GM10248 (cell line): ENCODE measurements at places on chromosomes 5 and 9.

- no peak for DNase-seq
Measured at GRCh38 chr5:89484962-89485361, 602.0 kb upstream of the MEF2C start.

DNA sequence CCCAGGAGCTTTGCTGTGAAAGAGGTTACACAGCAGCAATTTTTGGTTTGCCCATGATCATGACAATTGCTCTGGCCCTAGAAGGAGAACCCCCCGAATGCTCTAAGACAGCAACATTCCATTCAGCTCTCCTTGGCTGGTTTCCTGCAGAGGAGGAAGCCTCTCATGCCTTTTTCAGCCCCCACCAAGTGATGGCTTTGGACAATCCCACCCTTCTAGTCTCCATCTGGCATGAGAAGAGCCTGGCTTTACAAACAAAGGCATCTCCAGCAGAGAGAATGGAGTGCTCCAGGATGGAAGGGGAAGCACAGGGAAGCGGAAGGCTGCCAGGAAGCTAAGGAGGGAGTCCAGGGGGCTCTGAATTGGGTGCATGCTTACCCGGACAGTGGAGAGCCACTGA is 98.4 kb downstream of the CRB2 start:
- DNase-seq, result no peak

DNA sequence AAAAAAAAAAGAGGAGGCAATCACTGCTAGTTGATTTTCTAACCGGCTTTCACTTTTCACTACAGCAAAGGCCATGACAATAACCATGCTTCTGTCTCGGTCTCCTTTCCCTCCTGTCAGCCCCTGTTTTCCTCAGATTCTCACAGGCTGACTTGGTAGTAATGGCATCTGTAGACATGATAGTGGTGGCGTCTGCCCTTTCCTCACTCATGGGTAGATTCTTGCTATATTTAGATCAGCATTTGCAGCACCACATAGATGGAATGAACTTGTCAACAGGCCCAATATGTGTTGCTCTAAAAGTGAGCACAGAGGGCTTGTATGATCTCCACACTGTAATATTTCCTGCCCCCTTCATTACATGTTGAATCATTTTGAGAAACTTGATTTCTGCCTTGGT is 120.3 kb upstream of the FTMT start:
- no peak for DNase-seq

DNA sequence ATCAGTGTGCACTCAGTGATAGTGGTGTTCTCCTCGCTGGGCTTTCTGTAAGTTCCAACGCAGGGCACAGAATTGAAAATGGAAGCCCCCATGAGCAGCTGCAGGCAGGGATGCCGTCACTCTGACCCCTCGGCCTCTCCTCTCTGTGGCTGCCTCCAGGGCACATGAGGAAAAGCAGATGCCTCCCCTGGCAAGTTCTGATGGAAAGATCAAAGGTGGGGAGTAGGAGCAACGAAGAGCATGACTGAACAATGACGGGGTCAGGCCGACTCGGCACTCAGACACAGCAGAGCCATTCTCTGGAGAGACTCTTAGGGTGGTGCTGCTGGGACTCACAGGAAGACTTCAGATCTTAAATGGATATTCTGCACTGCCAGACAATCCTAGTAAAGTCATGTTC is 65.6 kb upstream of the CKMT2 start:
- DNase-seq, result no peak

DNA sequence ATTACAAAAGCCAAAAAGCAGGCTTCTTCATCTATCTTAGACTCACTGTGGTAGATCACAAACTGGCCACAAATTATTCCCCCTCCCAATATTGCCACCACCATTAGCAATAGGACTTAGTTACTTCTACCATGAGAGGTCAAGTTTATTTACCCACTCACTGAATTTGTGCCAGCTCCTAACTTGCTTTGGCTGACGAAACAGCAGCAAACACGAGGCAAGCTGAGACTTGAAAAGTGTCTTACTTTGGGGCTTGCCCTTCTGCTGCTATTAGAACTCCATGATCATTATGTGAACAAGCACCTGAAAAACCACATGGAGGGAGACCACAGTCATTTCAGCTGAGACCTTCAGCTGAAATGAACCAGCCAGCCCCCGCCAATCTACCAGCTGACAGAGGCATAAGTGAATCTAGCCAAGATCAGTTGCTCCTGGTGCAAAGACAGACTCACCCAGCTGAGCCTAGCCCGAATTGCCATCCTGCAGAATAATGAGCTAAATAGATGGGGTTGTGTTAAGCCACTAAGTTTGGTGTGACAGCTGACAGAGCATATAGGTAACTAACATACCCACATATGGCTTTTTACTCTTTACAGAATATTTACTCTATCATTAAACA is 5.7 kb downstream of the WDR41 start:
- DNase-seq, result no peak

GRCh38 chr5:168796593-168797580 is 217.7 kb upstream of the PANK3 start:
- DNase-seq, result no peak

- DNase-seq, result peak; percentile 75
Measured at GRCh38 chr9:128558431-128559310, 6.3 kb downstream of the SPTAN1 start.

DNA sequence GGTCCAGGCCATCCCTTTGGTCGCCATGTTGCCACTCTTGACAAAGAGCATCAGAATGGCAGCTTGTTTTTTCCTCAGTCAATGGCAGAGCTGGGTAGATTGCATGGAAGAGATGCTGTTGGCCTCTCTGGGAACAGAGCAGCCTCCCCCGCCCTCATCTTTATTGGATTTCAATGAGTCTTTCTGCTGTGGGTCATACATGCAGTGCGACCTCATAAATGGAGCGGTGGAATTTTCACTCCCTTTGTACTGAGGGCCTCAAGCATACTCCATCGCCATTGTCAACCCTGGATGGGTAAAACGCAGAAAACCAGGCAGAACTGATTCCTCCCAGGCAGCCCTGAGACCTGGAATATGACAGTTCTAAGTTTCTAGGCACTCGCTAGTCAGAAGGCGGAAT is 71.8 kb downstream of the ZNF618 start:
- DNase-seq, result no peak

DNA sequence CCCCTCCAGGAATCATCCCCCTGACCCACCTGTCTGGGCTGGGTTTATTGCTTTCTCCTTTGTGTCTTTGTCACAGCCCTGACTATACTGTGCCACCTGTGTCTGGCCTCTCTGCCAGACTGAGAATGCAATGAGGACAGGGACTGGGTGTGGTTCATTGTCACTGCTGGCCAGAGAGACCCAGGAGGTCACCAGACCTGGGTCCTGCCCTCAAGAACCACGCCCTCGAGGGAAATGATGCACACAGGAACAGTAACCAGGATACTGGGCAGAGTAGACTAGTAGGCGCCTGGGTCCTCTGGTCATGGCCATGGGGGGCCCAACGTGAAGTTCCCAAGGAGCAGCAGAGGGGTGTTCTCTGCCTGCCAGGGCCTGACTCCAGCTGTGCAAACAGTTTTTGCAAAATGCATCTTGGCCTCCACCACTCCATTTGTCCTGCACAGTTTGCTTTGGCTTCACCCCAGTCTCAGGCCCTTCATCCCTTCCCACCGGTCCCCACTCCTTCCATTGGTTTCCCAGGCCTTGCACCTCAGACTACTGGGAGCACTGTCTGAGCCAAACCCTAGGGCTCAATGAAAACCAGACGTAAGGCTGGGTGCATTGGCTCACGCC is 17.8 kb downstream of the RGS3 start:
- DNase-seq, result no peak

DNA sequence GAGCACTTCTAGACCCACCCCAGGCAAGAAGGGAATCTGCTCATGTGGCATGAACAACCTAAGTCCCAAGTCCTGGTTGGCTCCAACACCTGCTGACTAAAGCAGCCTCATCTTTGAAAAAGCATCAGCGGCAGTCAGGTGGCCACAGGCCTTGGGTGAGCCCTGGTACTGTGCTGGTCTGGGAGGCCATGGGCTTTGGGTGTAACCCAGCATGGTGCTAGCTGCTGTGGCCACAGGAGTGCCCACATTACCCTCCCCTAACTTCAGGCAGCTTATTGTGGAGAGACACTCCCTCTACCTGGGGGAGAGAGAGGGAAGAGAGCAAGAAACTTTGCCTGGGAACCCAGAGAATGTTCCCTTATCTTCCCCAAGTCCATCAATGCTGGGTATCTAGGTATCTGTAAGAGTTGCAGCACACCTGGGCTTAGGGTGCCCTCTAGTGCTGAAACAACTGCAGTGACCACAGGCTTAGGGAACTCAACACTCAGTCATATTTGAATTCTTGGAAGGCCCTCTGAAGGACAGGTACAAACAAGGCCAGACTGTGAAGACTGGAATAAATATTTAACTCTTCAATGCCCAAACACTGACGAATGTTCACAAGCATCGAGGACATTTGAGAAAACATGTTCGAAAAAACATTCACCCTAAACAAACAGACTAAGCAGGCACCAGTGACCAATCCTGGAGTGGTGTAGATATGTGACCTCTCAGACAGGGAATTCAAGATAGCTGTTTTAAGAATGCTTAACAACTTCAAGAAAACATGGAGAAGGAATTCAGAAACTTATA is 69.9 kb upstream of the OR2K2 start:
- no peak for DNase-seq

DNA sequence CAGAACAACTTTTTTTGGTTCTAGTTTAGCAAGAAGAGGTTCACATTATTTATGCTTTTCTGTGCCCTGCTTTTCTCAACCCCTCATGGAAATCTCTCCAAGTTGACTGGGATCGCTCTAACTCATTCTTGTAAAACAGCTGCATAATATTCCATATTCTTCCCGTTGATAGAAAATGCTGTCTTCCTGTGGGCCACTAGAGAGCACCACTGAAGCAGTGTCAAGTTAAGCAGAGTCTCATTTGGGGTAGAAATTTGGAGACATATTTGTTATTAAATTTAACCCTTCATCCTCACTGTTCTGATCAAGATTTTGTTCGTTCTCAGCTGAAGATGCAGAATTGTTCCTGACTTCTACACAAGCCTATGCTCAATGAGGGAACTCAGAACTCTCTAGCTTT is 140.1 kb downstream of the CEMIP2 start:
- DNase-seq, result no peak

DNA sequence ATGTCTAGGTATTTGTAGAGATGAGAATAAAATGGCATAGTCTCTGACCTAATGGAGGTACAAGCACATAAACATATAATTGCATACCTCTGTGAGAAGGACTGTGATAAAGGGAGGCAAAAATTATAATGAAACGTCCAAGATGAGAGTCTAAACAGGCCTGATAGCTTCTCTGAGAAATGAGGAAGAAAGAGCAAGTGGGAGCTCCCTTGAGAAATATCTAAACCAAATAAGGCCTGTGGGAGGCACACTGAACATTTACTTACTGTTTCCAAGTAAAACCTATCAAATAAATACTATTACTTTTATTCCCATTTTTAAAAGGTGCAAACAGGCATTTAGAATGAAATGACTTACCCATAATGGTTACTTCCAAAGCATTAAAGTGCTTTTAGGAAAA is 125.6 kb upstream of the PAPPA start:
- DNase-seq, result no peak

DNA sequence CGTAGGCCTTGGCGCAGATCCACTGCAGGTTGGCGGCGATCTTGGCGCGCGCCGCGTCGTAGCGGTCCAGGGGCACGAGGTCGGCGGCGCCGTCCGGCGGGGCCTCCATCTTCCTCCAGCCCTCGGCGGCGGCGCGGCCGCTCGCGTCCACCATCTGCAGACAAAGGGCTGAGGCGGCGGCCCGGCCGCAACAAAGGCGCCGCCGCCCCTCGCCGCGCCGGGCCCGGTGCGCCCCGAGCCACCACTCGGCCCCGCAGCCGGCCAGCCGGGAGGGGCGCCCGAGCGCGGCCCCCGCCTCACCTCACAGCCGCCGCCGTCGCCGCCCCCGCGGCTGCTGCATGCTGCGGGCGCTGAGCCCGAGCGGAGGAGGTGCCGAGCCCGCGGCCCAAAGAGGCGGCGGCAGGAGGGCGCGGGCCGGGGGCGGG is 328 bp downstream of the CAMSAP1 start:
- peak; percentile 55 for DNase-seq

DNA sequence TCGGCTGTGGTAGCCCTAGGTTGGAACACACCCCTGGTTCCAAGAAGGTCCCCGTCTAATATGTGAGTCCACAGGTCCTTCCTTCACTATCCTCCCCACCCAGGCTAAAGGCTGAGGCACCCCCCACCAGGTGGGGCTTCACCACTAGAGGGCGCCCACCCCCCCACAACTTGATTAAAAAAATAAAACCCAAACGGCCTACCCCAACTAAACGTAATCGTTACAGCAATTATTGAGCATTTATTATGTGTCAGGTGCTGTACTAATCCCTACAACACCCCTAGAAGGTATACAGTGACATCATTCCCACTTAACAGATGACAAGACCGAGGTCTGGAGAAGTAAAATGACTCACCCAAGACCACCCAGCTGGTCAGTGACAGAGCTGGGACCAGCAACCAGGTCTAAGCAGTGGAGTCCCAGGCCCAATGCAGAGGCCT is 65.0 kb downstream of the FGF18 start:
- peak; percentile 72 for DNase-seq

- DNase-seq, result no peak
Measured at GRCh38 chr5:10536931-10537579, 26.8 kb upstream of the ANKRD33B start.

- DNase-seq, result no peak
Measured at GRCh38 chr9:107733523-107733894, 243.9 kb upstream of the KLF4 start.

- no peak for DNase-seq
Measured at GRCh38 chr9:84206801-84207370, 133.7 kb downstream of the SLC28A3 start.

DNA sequence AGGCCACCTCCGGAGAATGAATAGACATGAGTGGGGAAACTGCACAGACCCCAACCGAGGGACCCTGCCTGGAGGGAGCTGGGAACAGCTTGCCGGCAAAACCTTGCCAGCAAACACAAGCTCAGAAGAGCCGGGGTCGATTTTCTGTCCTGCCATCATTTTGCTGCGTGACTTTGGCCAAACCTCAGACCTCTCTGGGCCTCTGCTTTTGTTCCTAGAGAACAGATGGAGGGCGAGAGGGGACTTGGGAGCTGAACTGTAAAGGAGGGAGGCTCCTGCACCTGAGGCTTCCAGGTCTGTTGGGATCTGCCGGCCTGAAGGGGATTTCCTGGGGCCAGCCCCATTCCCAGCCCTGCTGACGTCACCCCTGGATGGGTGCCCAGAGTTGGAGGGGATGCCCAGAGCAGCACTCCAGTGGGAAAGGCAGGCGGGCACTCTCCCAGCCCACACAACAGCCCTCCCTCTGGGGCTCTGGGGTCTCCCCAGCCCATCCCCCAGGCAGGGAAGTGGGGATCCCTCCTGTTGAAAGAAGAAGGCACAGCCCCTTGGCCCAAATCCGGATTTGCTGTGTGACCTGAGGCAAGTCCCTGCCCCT is 40.4 kb upstream of the SYNPO start:
- DNase-seq, result no peak

DNA sequence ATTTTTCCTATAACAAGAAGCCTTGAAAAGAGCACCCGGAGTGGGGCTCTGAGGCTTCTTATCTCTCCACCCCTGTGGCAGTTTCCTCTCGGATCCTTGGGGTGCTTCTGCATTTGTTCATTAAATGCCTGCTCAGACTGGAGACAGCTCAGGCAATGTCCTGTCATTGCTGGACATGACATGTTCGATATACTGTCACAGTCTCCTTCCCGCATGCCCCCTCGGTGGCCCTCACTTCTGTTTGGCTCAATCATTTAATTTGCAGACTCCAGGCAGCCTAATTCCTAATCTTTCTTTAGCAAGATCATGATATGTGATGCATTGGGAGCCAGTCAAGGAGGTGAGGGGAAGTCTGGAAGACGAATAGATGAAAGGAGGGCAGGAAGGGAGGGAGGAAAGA is 37.5 kb upstream of the CPEB4 start:
- DNase-seq, result no peak

GRCh38 chr5:150605546-150605945 is 34.9 kb upstream of the SYNPO start:
- DNase-seq, result no peak

- no peak for DNase-seq
Measured at GRCh38 chr9:6219981-6220380, 4.4 kb downstream of the IL33 start.
